ENCODE measurements at places on chromosomes 16 and 17.

- DNase-seq, result no peak
These were observed 71.1 kb downstream of the N4BP1 start for GRCh38 chr16:48538746-48539484.

- no peak for DNase-seq
These were observed 27.2 kb downstream of the LLGL2 start for GRCh38 chr17:75552425-75553294.

- DNase-seq, result no peak
These were observed 218.7 kb downstream of the MRTFB start for GRCh38 chr16:14289692-14290340.

- DNase-seq, result no peak
These were observed 28.9 kb upstream of the ETV4 start for GRCh38 chr17:43574896-43575525.

GRCh38 chr17:67800495-67800928, 24.8 kb upstream of the BPTF start:
- DNase-seq, result peak; percentile 68

- DNase-seq, result no peak
These were observed 57.6 kb upstream of the KSR1 start for GRCh38 chr17:27398691-27399090.

- no peak for DNase-seq
These were observed 4.0 kb upstream of the DHRS13 start for GRCh38 chr17:28906706-28907438.

DNA sequence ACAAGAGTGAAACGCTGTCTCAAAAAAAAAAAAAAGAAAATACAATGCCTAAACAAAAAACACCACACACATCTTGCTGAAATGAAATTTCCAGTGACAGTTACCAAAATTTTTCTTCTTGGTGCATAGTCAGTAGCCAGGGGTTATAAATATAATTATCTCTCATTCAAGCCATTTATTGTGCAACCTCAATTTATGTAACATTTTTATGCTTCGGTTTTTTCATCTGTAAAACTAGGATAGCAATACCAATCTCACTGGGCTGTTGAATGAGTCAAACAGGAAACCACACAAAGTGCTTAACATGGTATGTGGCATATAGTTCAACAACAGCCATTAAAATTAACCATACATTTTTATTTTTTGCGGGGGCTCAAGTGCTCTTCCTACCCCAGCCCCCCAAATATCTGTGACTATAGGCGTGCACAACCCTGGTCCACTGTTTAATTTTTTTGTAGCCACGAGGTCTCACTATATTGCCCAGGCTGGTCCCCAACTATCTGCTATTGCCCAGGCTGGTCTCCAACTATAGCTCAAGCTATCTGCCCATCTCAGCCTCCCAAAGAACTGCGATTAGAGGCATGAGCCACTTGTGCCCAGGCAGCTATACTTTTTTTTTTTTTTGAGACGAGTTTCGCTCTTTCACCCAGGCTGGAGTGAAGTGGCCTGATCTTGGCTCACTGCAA, 2.6 kb downstream of the COG4 start:
- no peak for DNase-seq

DNA sequence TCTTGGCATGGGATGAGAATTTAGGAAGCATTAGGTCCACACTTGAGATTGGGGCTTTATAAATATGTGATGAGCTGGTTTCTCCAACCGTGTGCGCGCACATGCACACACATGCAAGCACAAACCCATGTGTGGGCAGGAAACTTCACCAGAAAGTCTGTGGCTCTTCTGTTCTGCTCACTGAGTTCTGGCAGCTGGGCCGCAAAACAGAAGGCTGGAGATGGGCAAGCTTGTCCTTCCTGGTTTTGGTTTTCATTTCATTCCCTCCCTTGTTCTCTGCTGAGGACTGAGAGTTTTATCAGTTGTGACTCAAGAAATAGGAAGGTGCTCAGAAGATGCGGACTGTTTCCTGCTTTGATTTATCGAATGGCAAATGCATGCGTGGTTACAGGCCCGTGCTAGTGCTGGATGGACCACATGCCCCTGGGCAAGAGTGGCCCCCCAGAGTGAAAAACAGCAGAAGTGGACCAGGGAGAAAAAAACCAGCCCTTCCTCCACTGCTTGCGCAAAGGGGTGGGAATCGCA, 14.1 kb downstream of the MAP3K14 start:
- no peak for DNase-seq

GRCh38 chr17:51662204-51663056, 402.1 kb downstream of the UTP18 start:
- DNase-seq, result no peak

GRCh38 chr16:9677301-9677653, 505.0 kb downstream of the GRIN2A start:
- no peak for DNase-seq

DNA sequence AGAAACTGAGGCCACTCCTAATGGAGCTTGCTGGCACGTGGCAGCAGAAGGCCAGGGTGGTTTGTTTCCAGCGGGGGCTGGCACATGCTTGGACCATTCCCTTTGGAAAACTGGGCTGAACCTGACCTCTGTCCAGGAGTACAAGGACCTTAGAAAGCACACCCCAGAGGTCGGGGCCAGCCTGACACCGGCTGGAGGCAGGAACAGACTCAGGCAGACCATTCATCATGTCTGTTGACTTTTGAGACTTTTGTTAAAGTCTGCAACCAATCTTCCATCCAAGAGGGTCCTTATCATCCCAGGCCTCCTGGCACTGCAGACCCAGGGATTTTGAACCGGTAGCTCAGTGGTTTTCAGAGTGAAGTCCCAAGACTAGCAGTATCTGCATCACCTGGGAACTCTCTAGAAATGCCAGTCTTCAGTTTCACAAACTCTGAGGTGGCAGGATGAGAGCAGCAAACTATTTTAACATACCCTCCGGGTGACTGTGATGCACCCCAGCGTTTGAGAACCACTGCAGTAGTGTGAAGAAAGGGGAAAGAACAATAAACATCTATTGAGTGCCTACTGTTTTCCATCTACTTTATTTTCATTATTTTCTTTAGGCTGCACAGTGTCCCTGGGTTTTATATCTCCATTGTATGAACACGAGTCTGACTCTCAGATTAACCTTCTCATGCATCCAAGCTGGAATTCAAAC, 145.3 kb upstream of the PLCG2 start:
- DNase-seq, result no peak

DNA sequence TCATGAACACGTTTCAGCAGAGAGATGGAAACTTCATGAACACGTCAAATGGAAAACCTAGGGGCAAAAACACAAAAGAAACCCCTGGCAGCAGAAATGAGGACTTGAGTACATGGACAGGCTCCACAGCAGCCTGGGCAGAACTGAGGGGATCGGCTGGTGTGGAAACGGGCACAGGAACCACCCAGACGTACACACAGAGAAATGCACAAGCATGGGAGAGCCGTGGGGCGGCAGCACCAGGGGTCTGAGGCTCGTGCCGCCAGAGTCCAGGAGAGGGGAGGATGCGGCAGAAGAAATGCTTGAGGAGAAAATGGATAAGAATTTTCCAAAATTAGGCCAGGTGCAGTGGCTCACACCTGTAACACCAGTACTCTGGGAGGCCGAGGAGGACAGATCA, 30.0 kb downstream of the MAP1LC3B start:
- DNase-seq, result no peak

GRCh38 chr16:53291757-53292392, 142.4 kb upstream of the RBL2 start:
- DNase-seq, result no peak

DNA sequence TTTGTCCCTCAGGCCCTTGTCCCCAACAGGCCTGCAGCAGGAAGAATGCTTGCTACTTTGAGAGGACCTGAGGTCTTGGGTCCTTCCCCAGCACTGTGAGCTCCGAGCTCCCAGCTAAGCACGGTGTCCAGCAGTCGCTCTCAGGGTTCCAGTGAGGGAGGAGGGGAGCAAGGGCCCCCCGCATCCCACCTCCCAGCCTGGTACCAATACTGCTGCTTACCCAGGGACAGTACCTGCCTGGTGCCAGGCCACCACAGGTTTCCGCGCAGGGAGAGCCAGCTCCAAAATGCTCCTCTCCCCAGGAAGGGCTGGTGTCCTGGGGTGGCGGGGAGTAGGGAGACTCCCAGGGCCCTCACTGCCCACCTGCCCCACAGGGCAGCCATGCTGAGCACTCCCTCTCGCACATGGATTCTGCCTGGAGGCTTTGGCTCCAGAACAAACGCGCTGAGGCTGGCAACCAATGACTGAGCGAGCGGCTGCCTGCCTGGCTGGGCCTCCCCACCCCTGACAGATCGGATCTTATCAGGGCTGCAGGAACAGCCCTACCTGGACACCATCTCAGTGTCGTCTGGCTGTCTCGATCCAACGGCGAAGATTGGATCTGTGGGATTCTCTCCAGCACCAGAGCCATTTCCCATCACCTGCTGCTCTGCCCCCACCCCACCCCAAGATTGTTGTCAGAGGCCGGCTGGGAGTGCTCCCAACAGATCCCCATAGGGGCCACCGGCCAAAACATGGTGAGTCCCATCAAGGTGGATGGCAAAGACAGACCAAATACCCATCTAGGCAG, 2.4 kb downstream of the DOK4 start:
- no peak for DNase-seq

DNA sequence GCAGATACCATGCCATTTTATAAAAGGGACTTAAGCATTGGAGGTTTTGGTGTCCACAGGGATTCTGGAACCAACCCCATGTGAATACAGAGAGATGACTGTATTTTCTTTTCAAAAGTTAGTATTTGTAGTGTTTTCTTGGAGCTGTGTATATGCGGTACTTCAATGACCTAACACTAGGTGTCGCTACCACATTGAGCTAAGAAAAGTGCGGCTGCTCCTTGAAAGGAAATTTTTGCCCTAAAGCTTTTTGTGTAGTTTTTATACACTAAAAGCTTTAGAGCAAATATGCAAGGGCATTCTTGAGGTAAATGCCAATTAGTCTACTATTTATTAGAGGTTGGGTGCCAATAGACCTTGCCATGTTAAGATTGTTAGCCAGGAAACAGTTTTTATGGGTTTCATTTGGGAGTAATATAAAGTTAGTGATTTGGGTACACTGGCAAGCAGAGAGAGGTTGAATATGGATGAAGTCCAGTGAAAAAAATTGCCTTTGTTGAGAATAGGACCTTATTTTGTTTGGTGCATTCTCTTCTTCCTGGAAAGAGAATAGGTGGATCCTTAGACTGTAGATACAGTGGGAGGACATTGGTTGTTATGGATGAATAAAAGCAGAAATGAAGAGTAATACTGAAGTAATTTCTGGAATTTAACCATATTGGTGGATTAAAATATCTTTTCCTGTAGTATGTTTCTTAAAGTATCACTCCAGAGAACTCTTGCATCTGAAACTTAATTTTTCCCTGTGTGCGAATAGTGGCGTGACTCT, 43.3 kb downstream of the BCAS3 start:
- no peak for DNase-seq

DNA sequence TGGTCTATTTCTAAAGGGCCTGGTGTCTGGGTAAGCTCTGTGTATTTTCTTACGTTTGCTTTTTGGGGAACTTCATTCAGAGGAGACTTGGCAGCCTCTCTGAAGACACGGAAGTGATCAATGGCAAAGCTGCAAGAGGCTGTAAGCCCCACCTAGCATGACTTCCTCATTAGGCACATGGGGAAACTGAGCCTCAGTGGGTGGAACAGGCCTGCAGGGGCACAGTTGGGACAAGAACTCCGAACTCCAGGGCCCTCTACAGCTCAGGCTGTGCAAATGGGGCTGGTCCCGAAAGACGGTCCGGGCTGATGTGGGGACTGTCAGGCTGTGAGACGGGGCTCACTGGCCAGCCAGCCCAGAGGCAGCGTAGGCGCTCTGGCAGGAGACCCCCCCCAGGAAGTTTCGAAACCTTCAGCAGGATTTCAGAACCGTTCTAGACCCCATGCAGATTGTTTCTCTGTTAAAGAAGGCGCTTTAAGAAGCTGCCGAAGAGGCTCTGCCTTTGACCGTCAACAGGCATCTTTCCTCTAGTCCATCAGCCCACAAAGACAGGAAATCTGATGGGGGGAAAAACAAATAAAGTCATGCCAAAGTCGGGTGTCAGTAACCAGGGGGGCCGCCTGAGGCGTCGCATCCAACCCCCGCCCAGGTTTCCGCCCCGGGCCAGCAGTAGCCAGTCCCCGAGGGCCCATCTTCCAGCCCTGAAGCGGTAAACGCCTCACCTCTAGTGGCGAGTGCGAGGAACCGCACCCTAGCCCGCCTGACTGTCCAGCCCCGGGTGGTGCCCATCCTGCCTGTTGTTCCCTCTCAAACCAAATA, 79.8 kb upstream of the TBC1D3K start:
- DNase-seq, result peak; percentile 59

DNA sequence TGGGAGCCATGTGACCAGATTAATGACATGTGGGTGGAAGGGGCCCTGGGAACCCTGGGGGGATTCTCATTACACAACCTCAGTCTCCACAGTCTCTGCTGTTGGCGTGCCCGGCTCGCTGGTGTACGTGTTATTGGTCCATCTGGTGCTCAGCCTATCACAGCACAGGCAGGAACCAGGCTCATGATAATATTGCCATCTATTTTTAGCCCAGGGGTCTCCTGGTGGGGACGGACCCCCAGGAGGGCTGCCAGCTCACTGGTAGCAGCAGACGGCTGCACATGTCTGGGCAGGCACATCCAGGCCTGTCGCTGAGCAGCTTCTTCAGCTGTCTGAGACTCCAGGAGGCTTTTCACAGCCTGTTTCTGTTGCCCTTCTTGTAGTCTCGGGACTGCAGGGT, 123.8 kb downstream of the RAB11FIP4 start:
- no peak for DNase-seq

DNA sequence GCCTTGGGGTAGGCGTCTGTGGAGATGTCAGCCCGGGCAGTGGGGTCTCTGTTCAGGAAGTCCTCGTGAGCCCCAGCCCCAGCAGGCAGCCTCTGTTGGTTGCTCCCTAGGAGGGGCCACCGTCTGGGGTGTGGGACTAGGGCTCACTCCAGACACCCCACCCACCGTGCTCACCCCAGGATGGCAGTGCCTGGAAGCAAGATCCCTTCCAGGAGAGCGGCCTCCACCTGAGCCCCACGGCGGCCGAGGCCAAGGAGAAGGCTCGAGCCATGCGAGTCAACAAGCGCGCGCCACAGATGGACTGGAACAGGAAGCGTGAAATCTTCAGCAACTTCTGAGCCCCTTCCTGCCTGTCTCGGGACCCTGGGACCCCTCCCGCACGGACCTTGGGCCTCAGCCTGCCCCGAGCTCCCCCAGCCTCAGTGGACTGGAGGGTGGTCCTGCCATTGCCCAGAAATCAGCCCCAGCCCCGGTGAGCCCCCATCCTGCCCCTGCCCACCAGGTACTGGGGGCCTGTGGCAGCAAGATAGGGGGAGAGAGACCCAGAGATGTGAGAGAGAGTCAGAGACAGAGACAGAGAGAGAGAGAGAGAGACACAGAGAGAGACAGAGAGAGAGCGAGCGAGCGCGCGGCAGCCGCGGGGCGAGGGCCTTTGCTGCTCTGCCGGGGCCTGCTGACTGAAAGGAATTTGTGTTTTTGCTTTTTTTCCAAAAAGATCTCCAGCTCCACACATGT, 9.8 kb downstream of the NTHL1 start:
- no peak for DNase-seq

DNA sequence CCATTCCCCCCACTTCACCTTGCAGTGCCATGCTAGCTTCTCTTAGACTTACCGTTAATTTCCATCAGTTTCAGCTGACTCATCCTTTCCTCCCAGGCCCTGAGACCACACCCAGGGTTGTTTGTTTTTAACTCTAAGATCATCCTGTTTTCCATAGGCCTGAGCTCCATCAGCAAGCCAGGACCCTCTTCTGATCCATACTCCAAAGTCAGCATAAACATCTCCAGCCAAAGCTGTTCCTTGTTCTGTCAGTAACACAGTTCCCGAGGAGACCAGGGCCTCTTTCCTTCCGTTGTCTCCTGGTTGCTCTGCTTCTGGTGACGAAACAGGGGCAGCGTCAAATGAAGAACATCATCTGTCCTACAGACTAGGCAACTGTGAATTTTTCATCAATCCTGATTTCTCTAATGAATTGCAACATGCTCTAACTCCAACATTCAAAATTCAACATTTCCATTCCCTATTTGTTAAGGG, 83.8 kb upstream of the HNF1B start:
- no peak for DNase-seq

Data from activated B cell treated with CpG ODN at 0.5 μM for 24 hours (primary cell).